ENCODE measurements at places on chromosomes 1 and 21.

GRCh38 chr1:41021526-41022308, at the start of gene SLFNL1:
SLFNL1 (minus strand) TSS chr1:41021725; CDS start chr1:41020660, 1,065 bp downstream.
- DNase-seq = no peak

DNA sequence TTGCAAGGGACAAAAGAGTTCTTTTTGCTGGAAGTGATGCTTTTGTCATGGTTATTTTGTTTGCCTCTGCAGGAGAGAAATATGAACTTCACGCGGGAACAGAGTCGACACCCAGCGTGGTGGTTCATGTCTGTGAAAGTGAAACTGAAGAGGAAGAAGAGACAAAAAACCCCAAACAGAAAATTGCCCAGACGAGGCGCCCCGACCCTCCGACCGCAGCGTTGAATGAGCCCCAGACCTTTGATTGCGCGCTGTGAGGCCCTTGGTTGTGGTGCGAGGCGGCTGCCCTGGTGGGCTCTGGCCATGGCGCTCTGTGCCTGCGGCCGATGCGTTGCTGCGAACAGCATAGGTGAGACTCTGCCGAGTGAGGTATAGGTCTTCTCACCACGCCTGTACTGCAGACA, 20.9 kb upstream of the NCMAP start:
- DNase-seq = peak; percentile 63

DNA sequence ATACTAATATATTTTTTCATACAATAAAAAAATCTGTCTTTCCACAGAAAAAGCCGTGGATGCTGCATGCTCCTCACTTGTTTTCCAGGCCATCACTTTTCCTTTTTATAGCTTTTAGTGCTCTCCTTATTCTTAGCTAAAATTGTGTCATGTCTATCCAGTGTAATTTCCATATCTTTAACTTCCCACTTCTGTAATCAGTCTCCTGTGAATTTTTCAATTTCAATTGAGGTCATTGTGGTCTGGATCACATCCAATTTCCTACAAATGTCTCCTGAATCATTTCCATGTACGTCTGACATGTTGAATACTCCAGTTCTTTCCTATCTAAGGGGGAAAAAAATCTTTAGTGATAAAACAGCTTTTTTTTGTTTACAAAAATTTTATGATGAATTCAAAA, 838.2 kb upstream of the B3GALT2 start:
- DNase-seq = no peak

- DNase-seq = no peak
Measured at GRCh38 chr21:37460196-37460595, 93.6 kb downstream of the DYRK1A start.

DNA sequence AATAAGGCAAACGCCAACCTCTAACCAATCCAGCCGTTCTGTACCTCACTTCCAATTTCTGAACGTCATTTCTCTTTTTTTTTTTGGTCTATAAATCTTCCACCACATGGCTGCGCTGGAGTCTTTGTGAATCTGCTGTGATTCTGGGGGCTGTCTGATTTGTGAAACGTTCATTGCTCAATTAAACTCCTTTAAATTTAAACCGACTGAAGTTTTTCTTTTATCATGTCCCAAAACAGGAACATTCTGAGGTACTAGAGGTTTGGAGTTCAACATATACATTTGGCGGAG, 65.5 kb upstream of the BACH1 start:
- no peak for DNase-seq

DNA sequence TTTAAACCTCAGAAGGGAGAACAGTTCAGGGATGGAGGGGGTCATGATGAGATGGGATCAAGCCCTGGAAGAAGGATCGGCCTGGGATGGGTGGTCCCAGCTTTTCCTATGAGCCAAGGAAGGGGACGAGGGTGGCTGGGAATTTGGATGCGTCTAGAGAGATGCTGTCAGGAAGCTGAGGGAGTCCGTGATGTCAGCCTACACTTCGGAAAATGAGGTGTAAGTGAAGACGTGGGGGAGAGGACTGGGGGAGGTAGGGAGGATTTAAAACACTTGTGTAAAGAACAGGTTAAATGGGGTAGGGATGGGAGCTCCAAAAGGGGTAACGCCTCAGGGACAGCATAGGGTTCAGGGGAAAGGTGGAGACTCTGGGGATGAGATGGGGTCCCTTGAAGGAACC, 27.5 kb downstream of the DLGAP3 start:
- no peak for DNase-seq

GRCh38 chr21:31558189-31558961, 101.1 kb upstream of the SOD1 start:
- peak; percentile 7 for DNase-seq

GRCh38 chr1:47724432-47724999, 272.7 kb downstream of the TRABD2B start:
- DNase-seq = no peak

GRCh38 chr1:101026430-101026788, 825 bp upstream of the DPH5 start:
- no peak for DNase-seq

DNA sequence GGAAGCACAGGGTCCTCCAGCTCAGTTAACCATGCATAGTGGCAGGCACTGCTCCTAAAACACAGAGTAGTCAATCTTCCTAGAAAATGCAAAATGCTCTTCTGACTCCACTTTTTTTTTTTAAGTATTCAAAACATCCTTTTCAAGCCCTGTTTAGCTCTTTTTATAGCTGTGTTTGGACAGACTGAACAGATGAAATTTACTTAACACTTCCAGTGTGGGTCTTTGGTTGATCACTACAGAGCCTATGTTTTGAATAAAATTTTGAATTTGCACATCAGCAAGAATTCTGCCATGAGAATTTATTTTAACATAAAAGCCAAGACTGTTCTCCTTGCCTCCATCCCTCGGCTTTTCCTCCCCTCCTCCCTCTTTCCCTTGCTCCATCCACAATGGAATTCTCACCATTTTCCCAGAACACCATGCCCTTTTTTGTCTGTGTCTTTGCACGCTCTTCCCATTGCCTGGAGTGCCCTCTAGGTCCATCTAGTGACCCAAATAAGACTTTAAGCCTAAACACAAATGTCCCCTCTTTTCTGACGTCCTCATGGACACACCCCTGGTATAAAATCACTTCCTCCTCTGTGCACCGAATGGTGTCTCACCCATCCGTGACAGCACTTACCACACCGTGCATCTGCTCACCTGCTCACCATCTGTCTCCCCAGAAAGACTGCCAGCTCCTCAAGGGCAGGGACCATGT, 24.0 kb upstream of the CPT2 start:
- DNase-seq = no peak

All from activated gamma-delta T cell treated with anti-CD3 and anti-CD28 coated beads, Interleukin-2, amount 50 U/mL, for 16 hours (primary cell).